Ammon's horn (tissue), 1 donor: ENCODE measurements at places on chromosomes 7 and 10.

DNA sequence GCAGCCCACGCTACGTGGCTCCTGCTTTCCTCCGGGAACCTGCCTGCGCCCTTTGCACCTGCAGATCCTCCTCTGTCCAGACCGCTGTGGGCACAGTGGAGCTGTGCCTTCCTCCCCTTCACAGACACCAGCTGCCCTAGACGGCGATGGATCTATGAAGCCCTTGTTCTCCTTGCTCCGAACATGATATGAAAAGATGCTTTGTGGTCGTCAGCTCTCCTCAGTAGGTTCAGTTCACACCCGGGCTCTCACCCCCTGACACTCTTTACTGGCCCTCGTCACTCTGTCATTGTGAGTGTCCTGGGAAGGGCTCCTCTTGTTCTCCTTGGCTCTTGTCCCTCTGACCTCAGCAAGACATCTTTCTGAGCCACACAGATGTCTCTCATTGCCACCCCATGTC lies 4.2 kb downstream of the ZNF488 start:
- DNase-seq, result peak; percentile 92

- DNase-seq, result peak; percentile 48
Measured at GRCh38 chr7:96169439-96169838, 152.5 kb downstream of the SLC25A13 start.

DNA sequence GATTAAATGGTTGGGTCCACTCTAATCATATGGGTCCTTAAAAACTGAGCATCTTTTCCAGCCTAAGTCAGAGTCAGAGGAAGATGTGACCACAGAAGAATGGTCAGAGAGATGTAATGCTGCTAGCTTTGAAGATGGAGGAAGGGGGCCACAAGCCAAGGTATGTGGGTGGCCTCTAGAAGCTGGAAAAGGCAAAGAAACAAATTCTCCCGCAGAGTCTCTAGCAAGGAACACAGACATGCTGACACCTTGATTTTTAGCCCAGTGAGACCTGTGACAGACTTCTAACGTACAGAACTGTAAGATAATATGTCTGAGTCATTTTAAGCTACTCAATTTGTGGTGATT lies 1.5 kb upstream of the EXOC6 start:
- no peak for DNase-seq

GRCh38 chr10:64731016-64731415 lies 1209.8 kb downstream of the REEP3 start:
- DNase-seq, result no peak

- no peak for DNase-seq
Measured at GRCh38 chr10:69575164-69575722, 2.0 kb upstream of the NEUROG3 start.

DNA sequence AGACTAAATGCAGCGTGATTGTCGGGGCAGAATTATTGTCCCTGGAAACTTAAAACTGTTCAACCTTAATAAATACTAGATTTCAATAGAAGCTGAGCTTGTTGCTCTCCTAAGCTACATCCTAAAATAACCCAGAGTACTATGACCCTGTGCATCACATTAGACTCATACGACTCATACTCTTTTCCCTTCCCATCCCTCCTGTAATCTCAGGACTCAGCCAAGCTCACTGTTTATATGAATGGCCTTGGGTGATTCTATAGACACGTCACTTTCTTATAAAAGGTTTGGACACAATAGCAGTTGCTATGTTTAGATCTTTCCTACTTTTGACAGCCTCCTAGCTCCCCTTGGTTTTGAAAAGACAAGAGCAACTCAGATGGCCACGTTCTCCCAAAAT lies 17.2 kb downstream of the TCF7L2 start:
- DNase-seq, result no peak

DNA sequence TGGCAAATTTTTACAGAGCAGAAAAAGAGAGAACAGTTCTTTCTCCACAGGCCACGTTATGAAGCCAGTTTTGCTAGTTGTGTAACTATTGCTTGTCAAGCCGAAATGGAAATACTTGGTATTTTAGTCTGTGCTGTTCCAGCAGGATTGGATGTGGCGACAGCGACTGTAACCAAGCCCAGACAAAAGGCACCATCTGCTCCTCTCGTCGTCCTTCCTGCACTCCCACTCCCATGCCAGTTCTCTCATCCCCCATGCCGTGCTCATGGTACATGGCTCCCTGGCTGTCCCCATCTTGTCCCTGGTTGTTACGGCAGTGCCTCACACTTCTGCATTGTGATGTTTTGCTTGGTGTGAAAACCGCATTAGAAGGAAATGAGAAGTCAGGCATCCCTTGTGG lies 185.7 kb upstream of the FZD8 start:
- peak; percentile 61 for DNase-seq

GRCh38 chr7:142066536-142066935 lies 45.0 kb upstream of the MGAM2 start:
- DNase-seq, result no peak

- DNase-seq, result no peak
Measured at GRCh38 chr7:139727151-139727705, 50.6 kb downstream of the HIPK2 start.

GRCh38 chr7:48250441-48250951 lies 79.2 kb downstream of the ABCA13 start:
- DNase-seq, result no peak

GRCh38 chr7:140049339-140050024 lies 13.3 kb downstream of the PARP12 start:
- no peak for DNase-seq

DNA sequence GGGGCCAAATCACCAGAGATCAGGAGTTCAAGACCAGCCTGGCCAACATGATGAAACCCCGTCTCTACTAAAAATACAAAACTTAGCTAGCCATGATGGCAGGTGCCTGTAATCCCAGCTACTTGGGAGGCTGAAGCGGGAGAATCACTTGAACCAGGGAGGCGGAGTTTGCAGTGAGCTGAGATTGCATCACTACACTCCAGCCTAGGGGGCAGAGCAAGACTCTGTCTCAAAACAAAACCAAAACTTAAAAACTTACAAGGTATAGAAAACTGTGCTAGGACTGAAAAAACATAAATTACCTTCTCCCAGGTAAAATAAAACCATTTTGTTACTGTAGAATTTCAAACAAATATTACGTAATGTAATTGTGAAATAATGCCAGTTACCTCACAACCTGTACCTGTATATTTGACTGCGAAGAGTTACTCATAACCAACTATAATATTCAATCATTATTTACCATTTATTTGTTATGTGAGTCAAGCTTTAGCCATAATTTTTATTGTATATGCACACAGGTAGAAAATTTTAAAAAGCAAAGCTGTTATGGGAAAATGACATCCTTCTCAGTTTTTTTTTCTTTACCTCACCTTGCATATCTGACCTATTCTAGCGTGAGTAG lies 180.9 kb downstream of the SEMA3A start:
- DNase-seq, result no peak

- no peak for DNase-seq
Measured at GRCh38 chr10:4615042-4615441, 211.0 kb upstream of the AKR1E2 start.
